ENCODE measurements at places on chromosomes 1 and 21.

GRCh38 chr1:227787513-227788270, 27.8 kb upstream of the PRSS38 start:
- peak; percentile 63 for DNase-seq

DNA sequence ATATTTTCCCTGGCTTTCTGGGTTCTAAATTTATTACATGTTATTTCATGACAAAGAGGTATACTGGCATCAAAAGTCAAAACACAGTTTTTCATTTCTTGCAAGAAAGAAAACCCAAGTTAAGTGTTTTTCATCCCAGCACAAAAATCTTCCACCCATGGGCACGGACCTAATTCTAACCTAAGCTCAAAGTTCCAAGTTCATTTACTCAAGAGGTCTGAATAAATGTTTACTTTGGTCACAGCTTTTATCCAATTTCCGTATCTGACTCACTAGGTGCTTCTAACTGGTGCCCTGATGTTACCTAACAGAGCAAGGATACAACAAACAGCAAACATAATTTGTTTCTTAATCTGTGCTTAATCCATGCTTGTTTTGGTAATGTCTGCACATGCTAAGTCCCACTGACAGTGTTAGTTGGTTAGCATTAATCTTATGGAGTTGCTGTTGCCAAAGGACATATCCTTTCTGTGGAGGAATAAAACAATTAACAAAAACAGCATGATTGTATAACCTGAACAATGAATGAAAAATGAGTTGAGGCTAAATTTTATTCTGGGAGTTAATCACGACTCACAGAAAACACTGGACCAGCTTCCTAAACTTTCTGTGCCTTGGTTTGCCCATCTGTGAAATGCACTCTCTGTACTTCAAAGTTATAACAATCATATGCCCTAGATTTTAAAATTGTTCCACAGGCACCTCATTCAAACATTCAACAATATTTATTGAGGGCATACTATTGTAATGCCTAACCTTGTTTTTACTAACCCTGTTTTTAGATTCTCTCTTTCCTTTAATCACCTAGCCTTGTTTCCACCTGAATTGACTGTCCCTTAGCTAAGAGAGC, 4.2 kb upstream of the CHD1L start:
- no peak for DNase-seq

DNA sequence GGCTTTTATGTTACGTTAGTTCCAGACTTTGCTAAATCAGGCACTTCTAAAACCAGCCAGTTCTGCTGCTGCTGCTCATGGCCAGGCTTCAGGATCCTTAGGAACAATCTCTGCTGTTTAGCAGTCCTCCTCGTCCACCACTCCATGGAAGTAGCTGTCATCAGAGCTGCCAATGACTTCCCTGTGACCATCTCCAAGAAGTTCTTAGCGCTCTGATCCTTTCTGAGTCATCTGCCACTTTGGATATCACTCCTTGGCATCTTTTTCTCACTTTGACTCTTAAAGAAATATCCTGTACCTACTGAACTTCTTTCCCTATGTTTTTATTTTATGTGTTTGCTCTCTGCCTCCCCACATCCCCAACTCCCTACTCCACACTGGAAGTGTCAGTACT, 14.7 kb upstream of the IRF2BP2 start:
- DNase-seq, result no peak

- no peak for DNase-seq
Observed at GRCh38 chr1:35708441-35708921, 10.2 kb downstream of the C1orf216 start.

DNA sequence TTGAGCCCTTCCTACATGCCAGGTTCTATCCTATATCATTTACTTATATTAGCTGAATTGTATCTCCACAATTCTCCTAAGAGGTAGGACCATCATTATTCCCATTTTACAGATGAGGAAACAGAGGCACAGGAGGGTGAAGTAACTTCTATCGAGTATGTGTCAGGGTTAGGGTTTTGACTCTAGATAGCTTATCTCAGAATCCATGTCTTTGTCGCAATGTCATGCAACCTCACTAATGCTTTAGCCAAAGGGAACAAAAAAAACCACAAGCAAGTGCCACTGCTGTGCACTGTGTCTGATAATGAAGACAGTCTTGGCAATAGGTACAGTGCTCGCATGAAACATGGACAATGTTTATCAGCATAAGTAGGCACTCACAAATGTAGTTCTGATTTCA, 95.4 kb upstream of the CLDN14 start:
- no peak for DNase-seq

DNA sequence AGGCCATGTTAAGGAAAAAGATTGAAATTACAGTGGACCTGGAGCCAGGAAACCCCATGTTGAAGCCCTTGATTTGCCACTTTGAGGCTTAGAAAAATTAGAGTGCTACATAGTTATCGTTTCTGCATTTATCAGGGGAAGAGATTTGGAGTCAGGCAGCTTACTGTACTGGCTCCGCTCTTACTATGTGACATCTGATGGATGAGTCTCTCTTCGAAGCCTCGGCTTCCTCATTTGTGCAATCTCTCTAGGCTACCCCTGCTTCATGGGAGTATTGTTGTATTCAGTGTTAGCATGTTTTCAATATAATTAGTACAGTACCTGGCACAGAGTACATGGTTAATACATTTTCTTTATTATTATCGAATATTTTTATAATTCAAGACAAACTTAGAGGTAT, 480.4 kb upstream of the USP24 start:
- DNase-seq, result no peak
